ENCODE measurements at places on chromosomes 5 and 9. TPM values are rescaled to one million over a fixed set of nuclear protein-coding genes. Genes with fewer than 3 reads are reported as not detected.

DNA sequence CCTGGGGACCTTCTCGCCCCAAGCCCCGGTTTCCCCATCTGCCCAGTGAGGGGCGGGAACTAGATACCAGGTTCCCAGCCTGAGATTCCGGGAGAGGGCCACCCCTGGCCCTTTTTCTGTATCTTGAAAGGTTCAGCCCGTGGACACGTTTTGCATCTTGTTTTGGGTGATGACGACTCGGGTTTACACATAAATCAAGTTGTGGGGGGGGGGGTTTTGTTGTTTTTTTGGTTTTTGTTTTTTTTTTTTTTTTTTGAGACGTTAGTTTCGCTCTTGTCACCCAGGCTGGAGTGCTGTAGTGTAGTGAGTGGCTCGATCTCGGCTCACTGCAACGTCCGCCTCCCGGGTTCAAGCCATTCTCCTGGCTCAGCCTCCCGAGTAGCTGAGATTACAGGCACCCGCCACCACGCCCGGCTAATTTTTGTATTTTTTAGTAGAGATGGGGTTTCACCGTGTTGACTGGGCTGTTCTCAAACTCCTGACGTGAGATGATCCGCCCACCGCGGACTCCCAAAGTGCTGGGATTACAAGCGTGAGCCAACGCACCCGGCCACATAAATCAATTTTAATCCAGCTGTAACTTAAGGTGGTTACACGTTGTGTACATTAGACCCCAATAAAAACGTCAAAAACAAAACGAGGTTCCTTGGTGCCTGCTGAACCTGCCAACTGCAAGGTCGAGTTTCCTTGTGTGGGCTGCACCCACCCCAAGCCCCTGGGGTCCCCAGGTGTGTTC is 1.1 kb upstream of the BRD3 start:
- no peak for DNase-seq

DNA sequence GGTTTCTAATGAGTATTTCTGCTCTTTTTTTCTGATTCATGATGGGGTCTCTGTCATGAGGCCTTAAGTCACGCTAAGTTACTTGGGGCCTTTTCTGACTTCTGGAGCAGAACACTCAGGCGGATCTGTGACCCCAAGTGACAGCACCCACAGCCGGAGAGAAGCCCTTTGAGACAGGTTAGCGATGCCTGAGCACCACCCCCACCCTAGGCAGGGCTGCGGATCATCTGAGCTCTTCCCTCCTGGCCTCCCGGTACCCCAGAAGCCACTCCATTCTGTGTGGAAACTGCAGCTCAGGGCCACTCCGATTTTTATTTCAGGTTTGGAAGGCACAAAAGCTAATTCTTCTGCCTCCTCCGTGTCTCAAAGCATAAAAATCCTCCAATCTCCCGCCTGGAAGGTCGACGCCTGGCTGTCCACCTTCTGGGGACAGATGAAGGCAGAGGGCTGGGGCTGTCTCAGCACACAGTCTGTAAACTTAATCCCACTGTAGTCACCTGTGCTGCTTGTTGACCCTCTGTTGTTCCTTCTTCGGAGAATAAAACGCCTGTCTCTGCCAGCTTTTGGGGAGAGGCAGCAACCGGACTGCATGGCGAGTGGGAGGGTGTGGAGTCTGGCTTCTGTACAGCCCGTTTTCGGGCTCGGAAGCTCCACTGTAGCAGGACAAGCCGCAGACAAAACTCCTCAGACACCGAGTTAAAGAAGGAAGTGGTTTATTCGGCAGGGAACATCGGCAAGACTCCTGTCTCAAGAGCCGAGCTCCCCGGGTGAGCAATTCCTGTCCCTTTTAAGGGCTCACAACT is 88.8 kb downstream of the SPRY4 start:
- no peak for DNase-seq

GRCh38 chr5:165521816-165522610 is 2016.6 kb downstream of the MAT2B start:
- DNase-seq, result no peak

DNA sequence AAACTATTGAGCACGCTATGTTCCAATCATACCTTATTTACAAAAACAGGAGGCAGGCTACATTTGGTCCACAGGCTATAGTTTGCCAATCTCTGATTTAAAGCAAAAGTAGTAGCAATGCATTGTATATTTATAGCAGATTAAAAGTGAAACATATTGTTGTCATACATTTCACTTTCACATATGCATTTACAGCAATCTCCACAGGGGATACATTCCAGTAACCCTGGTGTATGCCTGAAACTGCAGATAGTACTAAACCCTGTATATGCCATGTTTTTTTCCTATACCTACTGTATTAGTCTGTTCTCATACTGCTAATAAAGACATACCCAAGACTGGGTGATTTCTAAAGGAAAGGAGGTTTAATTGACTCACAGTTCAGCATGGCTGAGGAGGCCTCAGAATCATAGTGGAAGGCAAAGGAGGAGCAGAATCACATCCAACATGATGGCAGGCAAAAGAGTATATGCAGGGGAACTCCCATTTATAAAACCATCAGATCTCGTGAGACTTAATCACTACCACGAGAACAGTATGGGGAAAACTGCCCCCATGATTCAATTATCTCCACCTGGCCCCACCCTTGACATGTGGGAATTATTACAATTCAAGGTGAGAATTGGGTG is 5.9 kb upstream of the CSF1R start:
- no peak for DNase-seq

CD274 gene
- total RNA-seq, result not detected

- DNase-seq, result no peak
These were observed 593.4 kb upstream of the TUSC1 start for GRCh38 chr9:26271495-26272122.

Data from H9 (cell line).